ENCODE measurements at places on chromosomes 11 and 22. TPM values are rescaled to one million over a fixed set of nuclear protein-coding genes. Genes with fewer than 3 reads are reported as not detected.

GRCh38 chr22:38890377-38890776 is 18.4 kb upstream of the CBX6 start:
- no peak overlapping the region for H3K27ac ChIP-seq
- H3K4me3 ChIP-seq, result no peak overlapping the region
- no peaks in the 10 kb centered on the region for H3K36me3 ChIP-seq
- DNase-seq, result no peak
- no peaks in the 10 kb centered on the region for H3K4me1 ChIP-seq
- peaks cover 8% of the 10 kb centered on the region for H3K27me3 ChIP-seq

DNA sequence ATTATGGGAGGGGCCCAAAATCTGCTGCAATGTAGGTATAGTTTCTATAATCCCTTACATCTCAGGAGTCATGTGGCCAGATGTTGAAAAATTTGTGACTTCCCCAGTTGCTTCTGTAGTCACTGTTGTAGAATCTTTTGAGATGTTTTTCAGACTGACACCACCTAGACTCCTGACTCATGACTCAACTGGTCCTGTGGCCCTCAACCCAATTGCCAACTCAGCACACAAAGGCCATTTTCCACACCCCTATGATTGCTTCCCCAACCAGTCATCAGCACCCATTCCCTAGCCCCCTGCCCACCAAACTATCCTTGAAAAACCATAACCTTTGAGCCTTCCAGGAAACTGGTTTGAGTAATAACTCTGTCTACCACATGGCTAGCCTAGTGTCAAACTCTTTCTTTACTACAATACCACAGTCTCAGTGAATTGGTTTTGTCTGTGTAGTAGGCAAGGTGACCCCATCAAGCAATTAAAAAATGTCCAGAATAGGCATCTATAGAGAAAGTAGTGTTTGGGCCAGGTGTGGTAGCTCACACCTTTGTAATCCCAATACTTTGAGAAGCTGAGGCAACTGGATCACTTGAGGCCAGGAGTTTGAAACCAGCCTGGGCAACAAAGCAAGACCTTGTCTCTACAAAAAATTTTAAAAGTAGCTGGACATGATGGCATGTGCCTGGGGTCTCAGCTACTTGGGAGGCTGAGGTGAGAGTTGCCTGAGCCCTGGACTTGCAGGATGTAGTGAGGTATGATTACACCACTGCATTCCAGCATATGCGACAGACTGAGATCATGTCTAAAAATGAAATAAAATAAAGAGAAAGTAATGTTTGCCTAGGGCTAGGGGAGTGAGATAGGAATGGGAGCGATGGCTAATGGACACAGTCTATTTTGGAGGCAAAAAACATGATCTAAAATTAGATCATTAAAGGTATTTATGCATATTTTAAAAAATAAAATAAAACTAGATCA is 24.1 kb upstream of the FEZ1 start:
- H3K4me1 ChIP-seq, result peaks cover 1% of the 10 kb centered on the region
- H3K36me3 ChIP-seq, result no peaks in the 10 kb centered on the region

- H3K27ac ChIP-seq, result no peak overlapping the region
- no peak for DNase-seq
- no peak overlapping the region for H3K4me3 ChIP-seq
- no peaks in the 10 kb centered on the region for H3K27me3 ChIP-seq
Measured at GRCh38 chr11:69666752-69667536, 8.2 kb downstream of the LTO1 start.

Gene CD248
- total RNA-seq, result 0.30 TPM

Gene GRIK4
- not detected for total RNA-seq

Measured in CD4-positive, CD25-positive, alpha-beta regulatory T cell (primary cell).